ENCODE measurements at places on chromosomes 13 and 19.

DNA sequence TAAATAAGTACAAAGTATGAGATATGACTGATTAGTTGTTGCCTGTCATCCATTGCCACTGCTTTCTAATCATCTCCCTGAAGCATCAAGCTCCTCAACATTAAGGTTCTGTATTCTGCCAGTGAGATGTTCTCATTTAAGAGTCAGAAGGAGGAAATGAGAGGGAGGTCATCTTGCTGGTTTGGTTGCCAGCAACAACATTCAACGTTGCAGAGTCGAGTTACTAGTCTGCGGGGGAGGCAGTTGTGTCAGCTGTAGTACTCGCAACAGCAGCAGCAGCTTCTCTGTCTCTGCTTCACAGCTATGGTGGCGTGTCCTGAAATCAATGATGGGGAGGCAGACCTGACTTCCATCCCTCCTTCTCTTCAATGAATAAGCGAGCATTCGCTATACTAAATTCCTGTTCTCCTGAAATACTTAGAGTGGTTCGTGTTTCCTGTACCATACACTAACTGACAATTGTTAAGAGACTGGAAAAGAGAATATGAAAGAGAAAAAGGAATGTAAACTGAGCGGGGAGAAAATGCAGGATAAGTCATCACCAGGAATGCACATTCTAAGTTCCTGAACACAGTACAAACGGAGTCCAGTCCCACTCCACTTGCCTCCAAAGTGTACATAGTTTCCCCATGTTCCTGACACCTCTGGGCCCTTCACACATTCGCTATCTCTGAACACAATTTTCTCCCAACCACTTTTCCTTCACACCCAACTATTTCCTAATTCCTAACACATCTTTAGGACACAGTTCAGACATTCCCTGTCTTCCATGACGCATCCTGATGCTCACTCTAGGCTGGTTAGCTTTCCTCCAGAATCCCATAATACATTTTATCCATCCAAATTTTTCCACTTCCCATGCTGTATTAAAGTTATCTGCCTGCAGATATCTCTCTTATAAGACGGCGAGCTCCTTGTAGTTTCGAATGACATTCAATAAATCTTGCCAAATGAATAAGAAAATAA lies 263.0 kb downstream of the KLF12 start:
- no peak for DNase-seq

- DNase-seq: no peak
Observed at GRCh38 chr13:79866436-79866835, 385.5 kb downstream of the NDFIP2 start.

- DNase-seq: no peak
Observed at GRCh38 chr13:45596800-45597475, 18.6 kb downstream of the ERICH6B start.

DNA sequence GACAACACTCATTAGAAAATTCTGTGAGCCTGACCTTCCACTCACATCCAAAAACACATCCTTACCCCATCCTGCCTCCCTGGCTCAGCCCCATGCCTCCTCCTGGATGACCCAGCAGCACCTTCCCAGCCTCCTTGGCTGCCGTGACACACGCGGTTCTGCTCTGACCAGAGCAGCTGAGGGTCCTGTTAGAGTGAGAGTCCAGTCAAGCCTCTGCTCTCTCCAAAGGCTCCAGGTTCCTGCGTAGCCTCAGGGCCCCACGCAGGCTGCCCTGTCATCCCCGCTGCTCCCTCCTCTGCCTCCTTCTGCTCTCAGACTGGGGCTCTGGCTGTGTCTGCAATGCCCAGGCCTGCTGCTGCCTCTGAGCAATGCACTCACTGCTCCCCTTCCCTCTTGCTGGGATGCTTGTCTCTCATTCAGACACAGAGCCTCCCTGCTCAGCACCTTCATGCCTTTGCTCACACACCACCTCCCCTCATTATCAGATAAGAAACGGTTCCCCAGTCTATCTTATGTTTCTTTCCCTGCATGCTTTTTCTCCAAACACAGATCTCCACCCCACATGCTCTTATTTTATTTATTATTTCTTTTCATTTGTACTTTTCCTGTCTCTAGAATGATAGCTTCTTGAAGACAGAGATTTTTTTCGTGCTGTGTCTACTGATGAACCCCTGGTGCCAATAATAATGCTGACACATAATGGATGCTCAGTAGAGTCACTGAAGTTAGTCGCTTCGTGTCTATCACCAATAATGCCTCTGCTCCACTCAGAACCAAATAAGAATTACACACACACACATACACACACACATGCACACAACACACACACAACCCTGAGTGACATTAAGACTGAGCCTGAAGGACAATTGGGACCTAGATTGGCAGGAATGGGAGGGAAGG lies 10.2 kb upstream of the SIGLEC6 start:
- DNase-seq: no peak

DNA sequence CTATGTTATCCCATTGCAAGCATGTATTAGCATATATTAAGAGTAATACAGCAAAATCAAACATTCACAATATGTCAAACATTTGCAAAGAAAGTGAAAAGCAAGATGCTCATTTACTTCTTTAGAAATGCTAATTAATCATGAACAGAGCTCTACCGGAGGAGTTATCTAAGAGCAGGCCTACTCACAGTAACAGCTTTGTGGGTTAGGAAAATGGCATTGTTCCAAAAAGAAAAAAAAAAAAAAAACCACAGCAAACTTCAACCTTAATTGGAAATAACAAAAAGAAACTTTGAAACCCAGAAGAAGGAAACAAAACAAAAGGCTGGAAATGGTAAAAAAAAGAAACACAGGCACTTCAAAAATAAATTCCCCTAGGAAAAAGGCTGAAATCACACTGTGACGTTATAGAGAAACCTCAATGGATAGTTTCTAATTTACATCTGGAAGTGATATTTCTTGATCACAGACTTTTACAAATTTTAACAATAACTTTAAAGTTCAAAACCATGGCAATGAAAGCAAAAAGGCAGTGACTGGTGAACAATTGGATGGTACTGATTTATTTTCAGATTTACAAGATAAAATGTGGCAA lies 1236.8 kb upstream of the SPRY2 start:
- no peak for DNase-seq

DNA sequence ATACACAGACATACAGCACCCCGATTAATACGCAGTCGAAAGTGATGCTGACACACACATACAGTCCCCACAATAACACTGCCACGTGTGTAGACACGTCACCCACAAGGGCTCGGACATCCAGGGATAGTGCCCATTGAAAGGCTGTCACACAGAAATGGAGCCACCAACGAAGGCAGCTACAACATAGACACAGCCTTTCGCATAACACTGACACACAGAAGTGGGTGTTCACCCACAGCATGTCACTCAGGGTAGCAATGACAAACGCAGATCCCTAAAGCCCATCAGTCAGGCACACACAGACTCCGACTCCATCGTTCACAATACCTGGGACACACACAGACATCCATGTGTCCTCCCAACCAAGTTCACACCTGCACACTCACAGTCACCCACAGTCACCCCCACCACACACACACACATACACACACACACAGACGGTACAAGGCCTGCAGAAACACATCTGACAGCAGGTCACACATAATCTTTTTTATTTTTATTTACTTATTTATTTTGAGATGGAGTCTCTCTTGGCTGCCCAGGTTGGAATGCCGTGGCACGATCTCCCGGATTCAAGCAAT lies 10.4 kb upstream of the NANOS3 start:
- no peak for DNase-seq

GRCh38 chr13:100895651-100896050 lies 221.1 kb upstream of the TMTC4 start:
- DNase-seq: no peak

GRCh38 chr13:33452873-33453517 lies 167.4 kb upstream of the STARD13 start:
- no peak for DNase-seq

GRCh38 chr13:109802936-109803335 lies 16.6 kb upstream of the IRS2 start:
- no peak for DNase-seq

DNA sequence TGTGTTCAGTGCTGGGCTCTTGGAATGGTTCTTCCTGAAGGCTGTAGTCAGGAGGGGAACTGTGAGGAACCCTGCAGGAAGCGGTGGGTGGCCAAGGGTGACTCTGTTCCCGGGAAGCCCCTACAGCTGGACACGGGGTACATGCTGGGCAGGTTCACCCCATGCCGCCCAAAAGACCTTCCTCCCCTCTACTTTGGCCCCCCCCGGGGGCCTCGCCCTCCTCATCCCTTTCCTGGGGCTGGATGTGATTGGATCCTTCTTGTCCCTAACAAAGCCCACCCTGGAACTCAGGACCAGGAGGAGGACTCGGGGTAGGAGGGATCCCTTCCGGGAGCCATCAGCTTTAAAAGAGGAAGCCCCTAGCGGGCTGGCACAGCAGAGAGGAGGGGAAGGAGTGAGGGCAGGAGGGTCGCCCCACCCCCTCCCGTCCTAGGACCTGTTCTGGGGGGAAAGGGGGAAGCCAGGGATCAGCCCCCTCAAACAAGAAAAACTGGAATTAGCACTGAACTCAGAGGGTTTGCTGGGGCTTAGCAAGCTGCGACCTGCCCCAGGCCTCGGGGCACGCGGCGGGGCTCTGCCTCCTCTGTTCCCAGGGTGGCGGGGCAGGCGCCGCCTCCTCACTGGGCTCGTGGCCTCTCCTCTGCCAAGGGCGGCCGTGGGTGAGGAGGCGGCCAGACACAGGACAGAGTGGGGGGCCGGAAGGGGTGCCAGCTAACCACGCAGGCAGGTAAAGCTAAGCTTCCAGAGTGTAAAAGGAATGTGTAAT lies 4.0 kb downstream of the CEBPA start:
- no peak for DNase-seq

DNA sequence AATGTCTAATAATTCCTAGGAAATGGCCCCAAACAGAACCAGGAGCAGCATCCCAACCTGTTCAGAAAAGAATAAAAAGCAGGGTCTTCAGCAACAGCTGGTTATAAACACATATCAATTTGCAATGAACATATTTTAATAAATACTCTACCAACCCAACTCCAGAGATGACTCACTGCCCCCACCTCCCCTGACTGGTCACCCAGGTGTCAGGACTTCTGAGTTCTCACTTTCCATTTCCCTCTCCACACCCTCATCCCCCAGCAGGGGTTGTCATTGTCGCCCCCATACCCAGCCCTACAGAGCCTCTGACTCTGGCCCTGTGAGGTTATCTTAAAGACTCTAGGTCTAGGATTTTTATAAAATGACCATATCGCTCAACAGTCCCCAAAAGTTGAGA lies 6.9 kb downstream of the SERPINE3 start:
- no peak for DNase-seq

DNA sequence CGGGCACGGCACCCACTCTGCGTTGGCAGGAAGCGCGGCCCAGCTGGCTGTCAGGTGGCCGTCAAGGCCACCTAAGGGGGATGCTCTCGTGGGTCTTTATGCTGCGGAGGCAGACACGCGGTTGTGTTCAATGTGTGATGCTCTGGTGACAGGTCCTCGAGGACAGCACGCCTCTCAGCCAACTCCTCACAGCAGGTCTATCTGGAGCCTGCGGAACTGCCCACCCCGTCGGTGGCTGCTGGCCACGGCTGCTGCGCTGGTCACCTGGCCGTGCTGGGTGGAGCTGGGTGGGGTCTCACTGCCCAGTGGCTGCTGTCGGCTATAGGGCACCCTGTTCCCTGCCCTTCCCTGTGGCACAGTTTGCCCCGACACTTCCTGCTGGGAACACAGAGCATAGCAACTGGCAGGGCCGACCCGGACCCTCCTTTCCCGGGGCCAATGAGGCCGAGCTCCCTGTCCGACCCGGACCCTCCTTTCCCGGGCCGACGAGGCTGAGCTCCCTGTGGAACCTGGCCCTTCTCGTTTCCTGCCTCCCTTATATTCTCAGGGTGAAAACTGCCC lies 14.3 kb upstream of the F7 start:
- no peak for DNase-seq

DNA sequence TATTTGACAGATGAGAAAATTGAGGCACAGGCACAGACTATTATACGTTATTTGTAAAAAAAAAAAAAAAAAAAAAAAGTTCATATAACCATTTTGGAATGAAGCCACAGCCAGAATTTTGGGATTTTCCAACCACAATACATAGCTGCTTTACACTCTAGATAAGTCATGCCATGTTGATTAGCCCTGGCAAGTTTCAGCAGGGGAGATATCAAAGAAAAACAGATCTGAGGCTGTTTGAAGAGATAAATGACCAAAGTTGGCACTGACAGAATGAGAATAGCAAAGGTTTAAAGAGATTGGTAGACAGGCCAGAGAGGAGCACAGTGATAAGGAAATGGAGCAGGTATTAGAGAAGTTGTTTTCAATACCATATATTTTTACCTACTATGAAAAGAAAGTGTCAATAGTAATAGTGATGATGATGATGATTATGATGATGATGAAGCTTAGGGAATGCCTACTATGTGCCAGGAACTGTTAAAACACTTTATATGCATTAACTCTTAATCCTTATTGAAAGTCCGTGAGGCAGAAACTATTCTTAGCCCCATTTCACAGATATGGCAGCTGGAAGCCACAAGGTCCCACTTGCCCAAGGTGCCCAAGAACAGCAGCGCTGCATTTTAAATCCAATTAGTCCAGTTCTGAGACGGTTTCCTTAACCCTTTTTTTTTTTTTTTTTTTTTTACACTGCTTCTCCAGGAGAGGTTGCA lies 105.5 kb downstream of the MBNL2 start:
- no peak for DNase-seq

GRCh38 chr19:46524308-46524707 lies 28.6 kb upstream of the PNMA8B start:
- no peak for DNase-seq

GRCh38 chr13:43776501-43777079 lies 10.2 kb downstream of the ENOX1 start:
- DNase-seq: no peak

GRCh38 chr13:107329991-107330390 lies 762.1 kb upstream of the ARGLU1 start:
- no peak for DNase-seq

DNA sequence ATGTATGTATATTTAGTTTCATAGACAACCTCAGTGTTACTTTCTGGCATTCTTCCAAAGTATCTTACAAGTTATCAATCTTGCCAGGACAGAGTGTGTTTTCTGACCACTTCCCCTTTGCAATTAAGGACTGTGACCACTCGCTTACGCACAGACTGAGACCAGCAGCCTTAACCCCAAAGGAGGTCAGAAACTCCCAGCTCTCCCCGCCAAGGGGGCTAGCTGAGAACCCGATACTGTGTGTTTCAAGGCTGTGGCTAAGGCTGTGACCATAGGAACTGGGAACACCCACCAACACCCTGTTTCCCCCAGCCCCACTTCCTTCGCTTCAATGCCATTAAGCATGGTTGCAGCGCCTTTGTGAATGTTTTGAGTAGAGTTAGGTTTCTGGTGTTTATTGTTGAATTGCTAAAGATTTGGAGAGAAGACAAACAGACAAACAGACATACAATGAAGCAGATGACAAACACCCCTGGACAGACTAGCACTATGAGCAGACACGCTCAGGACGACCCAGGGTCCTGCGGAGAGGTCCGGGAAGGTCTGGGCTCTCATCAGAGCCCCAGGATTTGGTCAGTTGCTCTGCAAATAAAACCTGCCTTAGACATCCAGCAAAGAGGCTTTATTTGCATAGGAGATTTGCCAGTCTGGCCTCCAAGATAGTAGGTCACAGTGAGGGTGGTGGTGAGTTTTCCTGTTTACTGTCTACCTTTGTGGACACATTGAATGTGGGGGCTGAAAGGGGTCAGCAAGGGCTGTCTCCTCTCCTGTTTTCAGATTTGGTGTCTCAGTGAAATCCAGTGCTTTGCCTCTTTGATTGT lies 25.0 kb upstream of the TNFSF11 start:
- DNase-seq: no peak

Data from NCI-H524 (cell line).